Upper lobe of left lung (tissue), 6 donors: ENCODE measurements at places on chromosomes 5 and 9.
A peak's percentile ranks its signal among the peaks of the same experiment; 100 is the strongest.

GRCh38 chr9:6777213-6777902 is 19.6 kb downstream of the KDM4C start:
- no peak for DNase-seq

- no peak for DNase-seq
These were observed 4.9 kb upstream of the PSAT1 start for GRCh38 chr9:78292026-78292425.

DNA sequence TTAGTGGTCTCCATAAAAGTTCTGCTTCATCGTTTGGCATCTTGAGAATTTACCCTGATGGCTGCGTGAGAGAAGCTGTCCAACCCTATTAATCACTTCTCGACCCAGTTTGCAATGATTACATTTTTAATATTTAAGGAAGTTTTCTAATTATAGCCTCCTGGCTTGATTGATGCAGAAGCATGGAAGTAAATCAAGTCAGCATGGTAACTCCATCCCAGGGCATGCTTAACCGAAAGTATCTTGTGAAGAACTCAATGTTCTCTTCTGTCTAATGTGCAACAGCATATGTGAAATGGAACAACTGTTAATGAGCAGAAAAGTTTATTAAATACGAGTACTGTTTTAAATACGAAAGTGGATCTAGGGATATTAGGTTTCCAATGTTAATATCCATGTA is 278.9 kb upstream of the CD180 start:
- DNase-seq, result no peak

DNA sequence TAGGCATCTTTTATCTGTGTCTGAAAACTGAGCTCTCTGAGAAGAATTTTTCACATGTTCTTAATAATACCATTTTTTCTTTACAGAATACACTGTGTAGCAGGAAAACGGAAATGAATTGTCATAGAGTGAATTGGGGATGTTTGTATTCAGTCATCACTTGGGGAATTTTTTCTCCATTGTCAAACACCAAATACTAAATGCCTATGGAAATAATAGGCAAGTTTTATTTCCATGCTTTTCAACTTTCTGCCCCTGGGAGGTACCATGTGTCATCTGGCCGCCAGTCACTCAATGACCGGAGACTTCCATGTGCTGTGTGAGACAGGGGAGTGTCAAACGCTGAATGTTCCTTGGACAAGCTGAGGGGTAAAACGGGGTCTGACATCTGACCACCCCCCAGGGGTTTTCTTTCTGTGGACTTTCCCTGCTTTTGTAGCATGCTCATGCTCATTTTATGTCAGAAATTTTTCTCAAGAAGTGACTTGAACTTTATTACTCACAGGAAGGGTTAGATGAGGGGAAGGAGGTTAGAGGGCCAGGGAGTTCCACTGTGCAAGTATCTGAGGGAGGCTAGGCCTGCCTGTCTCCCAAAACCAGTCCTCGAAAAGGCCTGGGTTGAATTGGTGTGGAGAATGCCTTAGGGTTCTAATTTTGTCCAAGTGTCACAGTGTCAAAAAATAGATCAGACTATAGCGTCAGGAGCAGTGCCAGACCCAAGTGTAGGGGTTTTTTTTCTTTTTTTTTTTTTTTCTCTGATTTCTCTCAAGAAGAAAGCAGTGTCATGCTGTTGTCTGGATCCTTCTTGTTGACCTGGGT is 438.6 kb downstream of the AGTPBP1 start:
- DNase-seq, result no peak

DNA sequence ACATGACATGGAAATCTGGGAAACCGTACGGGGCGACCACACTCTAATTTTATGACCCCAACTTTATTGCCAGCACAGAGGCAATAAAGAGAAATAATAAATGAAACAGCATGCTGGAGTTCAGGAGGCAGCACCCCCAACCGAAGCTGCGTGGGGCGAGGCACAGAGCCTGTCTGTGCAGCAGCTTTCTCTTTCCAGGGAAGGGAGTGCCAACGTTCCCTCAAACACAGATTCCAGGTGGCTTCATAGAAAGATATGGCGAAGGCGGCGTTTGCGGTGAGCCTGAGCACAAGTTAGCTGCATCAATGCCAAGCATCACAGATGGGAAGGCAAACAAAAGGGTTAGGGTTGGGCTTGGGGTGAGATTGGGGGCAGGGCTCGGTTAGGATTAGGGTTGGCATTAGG is 114.8 kb downstream of the HSD17B3 start:
- DNase-seq, result peak; percentile 32

DNA sequence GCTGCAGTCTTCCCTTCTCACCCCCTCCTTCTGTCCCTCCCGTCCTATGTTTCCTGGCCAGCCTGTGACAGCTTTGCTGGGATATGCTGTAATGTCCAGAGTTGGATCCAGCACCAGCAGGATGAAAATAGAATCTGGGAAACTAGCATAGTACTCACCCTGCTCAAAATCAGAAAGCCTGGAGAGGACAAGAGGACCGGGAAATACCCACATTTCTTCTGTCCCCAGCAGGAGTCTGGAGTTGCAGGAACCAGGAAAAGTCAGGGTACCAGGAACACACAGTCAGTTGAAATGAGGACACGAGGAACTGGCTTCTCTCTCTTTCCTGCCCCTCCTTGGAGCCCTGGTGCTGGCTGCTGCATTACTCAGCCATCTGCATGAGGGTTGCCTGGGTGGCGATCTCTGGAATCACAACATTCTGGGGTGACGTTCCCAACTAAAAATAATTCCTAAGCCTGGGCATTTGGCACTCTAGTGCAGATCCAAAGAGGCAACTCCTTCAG is 59.6 kb upstream of the NFIL3 start:
- DNase-seq, result no peak
